ENCODE measurements at places on chromosomes 4 and X.

DNA sequence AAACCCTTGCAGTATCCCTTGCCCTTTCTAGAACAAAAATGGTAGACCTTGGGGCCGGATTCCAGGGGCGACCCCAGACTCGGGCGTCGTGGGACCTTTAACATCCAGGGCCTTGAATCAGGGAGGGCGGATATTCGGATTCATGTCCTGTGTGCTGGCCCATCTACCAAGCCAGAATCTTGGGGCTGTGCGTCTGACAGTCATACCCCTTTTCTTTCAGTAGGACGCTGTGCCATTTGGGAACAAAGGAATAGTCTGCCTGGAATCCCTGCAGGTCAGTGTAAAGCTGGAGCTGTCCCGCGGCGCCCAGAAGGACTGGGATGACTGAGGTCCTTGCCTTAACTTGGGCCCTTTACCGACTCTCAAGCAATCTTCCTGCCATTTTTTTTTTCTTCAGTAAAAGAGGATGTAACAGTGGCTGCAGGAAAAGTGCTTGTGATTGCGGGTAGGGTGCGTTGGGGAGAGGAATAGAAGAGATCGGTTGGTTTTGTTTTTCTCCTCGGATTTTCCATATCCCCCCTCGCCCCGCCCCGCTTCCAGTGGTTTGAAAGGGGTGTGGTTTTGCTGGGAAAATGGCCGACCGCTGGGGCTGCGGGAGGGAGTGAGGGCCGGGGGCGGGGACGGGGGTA lies 518 bp downstream of the ARMCX1 start:
- DNase-seq, result peak; percentile 67

DNA sequence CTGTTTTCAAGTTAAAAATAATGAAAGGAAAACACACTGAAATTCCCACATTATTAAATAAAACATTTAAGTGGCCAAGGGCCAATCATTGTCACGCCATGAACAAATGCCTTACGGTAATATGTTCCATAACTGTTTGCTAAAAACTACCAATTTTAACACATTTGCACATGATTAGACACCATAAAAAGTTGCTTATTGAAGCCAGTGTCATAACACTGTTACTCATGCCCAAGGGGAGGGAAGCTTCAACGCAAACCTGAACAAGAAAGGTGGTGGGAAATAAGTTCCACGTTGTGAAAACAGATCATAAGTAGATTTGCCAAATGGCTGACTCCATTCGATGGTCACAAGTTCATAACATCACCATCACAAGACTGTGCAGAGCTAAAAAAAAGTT lies 739.3 kb upstream of the FAM241A start:
- no peak for DNase-seq

DNA sequence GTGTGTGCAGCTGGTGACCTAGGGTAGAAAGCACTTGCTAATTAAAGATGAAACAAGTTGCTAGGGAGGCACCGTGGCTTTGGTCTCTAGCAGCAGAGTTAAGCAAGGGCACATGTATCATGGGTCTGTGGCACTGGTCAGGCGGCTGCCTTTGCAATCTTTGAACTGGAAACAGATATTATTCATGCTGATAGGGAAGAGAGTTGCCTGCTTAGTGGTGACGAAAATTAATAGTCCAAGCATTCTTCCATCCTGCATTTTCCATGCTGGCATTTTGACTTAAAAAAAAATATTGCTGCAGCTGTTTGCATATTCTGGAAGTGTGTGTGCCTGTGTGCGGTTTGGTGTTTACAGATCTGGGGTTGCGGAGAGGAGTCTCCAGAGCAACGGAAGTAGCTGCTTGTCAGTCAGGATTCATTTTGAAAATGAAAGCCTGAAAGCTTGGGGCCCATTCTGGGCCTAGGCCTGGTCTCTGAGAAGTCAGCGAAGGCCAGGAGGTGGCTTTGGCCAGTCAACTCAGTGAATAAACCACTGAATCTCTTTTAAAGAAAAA lies 2.3 kb upstream of the SOWAHD start:
- DNase-seq, result no peak

DNA sequence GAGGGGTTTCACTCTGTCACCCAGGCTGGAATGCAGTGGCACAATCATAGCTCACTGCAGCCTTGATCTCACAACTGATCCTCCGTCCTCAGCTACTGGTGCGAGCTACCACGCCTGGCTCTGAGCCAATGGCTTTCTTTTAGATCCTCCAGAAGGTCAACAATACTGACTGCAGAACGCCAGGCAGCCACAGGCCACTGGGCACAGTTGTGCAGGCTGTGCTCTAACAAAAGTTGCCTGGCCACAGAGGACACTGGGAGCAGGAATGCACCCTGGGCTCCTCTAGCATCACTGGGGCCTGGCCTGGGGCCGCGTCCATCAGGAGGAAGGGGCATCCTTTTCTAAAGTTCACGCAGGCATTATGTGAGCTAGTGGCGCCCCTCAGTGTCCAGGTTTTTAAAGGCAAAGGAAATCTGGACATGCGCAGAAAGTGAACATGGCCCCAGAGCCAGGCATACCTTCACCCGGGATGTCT lies 14.9 kb upstream of the PORCN start:
- no peak for DNase-seq

GRCh38 chr4:133484287-133484686 lies 335.2 kb downstream of the PCDH10 start:
- DNase-seq, result no peak

GRCh38 chr4:55618546-55619143 lies 17.5 kb downstream of the NMU start:
- no peak for DNase-seq

GRCh38 chr4:80307774-80308465 lies 27.6 kb upstream of the CFAP299 start:
- no peak for DNase-seq

DNA sequence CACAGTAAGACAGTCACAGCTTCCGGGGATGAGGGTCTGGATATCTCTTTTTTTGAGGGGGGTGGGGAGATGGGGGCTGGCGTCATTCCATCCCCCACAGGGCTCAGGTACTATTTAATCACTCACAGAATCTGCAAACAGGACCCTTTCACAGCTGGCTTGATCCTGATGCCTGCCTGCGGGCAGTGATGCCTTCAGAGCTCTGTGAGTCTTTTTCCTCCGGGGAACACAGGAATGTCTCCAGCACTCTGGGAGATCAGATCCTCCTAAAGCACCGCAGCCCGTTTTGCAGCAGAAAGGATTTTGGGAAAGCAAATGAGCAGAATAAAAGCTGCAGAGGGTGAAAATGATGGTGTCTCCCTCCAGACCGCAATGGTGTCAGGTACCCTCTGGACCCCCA lies 13.2 kb upstream of the SHOX start:
- no peak for DNase-seq

GRCh38 chrX:13051529-13052172 lies 7.2 kb upstream of the FAM9C start:
- DNase-seq, result no peak

GRCh38 chrX:103361798-103362197 lies 5.5 kb downstream of the TCEAL9 start:
- no peak for DNase-seq

DNA sequence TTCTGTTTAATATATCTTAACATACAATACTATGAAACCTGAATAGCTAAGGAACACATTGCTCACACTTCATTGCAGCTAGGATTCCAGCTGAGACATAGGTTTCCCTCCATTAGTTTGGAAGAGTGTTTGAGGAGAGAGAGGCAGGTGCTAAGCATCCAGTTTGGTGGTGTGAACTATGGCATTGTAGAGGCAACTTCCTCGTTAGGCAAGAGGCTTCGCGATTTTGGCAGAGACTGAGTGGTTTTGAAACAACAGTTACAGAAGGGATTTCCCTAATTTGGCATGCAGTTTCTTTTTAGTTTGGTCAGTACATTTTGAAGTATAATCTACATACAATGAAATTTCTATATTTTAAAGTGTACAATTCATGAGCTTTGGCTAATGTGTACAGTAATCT lies 117.1 kb upstream of the BMP3 start:
- no peak for DNase-seq

DNA sequence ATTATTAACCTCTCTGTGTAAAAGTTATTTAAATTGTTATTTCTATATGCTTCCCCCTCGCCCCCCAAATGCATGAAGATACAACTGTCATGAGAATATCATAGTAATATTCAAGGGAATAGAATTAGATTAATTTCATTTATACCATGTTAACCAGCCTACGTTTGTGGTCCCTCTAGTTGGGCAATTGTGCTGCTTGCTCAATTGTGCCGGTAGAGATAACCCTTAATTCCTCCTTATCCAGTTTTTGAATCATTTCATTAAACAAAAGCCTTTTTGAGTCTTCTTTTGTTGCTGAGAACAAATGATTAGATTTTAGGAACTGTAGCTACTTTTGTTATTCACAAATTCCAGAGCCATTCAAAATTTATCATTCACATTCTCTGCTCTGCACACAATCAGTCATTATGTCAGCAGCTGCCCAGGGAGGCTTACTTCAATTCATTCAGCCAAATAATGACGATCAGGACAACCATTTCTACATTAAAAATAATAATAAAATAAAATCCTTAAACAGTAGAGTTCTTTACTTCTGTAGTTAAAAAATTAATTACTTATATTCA lies 98.1 kb downstream of the ADGRL3 start:
- no peak for DNase-seq

GRCh38 chr4:158397781-158398180 lies 123.9 kb upstream of the RXFP1 start:
- DNase-seq, result no peak

DNA sequence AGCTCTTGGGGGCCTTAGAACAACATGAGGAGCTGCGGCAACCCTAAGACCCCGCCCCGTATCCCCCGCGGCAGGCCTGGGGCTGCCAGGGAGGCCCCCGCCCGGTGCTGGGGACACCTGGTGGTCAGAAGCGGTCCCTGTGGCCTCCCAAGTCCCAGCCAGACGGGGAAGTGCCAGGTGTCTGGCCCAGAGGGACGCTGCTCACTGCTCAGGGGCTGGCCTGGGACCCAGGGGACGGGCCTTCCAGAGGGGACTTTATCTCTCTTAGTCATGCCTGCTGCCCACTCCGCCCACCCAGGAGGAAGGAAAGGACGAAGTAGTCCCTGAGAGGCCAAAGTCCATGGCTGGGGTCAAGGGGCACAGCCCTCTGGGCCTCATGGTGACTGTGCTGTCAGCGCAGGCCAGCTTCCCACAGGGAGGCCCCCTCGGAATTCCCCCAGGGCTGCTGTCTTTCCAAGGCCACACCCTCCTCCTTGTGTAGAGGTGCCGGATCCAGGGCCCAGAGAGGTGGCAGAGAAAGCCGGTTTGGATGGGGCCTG lies 31.0 kb upstream of the HTRA3 start:
- DNase-seq, result no peak

DNA sequence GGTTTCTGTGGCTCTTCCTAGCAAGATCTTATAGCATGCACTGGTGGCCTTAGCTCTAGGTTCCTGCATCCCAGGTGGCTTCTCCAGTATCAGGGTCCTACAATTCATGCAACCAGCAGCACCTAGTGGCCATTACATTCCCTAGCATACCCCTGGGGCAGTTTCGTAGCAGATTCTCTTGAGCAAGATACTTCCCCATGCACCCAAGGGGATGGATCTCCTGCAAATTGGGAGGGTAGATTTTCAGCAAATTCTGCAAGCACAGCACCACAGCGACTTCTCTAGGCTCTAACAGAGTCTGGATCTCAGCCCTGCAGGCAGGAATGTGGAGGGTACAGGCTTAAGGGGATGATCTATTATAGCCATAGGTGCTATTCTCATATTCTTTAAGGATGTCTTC lies 13.1 kb upstream of the SLC9B1 start:
- no peak for DNase-seq

Data from left kidney (tissue), 8 donors.